ENCODE measurements at places on chromosomes 7 and 10. TPM values are rescaled to one million over a fixed set of nuclear protein-coding genes. Genes with fewer than 3 reads are reported as not detected.

SEM1 gene
- 47.0 TPM for total RNA-seq

FGFBP3 gene
- total RNA-seq, result 1.9 TPM

GRB10 gene
- total RNA-seq, result 3.9 TPM

TMEM229A gene
- total RNA-seq, result not detected

EPDR1 gene
- 1.1 TPM for total RNA-seq

FAM237B gene
- total RNA-seq, result not detected

MRLN gene
- total RNA-seq, result not detected

SH2D4B gene
- not detected for total RNA-seq

Data from activated CD8-positive, alpha-beta memory T cell treated with anti-CD3 and anti-CD28 coated beads, Interleukin-2, amount 10 ng/mL, durations not matched to agents 7 days and 5 days (primary cell).